Fibroblast of pulmonary artery (primary cell): ENCODE measurements at places on chromosomes 7 and 10.

GRCh38 chr7:5237286-5237685, 45.5 kb upstream of the SLC29A4 start:
- peak; percentile 57 for DNase-seq

DNA sequence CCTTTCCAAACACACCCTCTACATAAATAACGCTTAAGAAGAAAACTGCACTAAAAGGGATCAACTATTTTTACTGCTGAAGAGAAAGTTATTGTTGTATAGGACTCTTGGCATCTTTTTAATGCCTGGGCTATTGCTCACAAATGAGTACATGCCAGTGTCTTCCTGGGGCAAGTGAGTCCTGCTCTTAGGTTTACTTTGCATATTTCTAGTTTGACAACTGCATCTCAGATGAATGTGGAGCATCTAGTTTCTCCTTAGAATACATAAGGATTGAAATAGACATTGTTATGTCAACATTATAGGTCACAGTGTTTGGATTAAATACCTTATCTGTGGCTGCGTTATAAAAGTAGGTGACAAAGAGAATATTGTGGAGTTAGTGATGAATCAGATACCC, 44.5 kb downstream of the PSMC2 start:
- no peak for DNase-seq

GRCh38 chr7:21185653-21186265, 242.1 kb upstream of the SP4 start:
- no peak for DNase-seq

- DNase-seq = no peak
Observed at GRCh38 chr7:22262538-22262937, 94.4 kb downstream of the RAPGEF5 start.

DNA sequence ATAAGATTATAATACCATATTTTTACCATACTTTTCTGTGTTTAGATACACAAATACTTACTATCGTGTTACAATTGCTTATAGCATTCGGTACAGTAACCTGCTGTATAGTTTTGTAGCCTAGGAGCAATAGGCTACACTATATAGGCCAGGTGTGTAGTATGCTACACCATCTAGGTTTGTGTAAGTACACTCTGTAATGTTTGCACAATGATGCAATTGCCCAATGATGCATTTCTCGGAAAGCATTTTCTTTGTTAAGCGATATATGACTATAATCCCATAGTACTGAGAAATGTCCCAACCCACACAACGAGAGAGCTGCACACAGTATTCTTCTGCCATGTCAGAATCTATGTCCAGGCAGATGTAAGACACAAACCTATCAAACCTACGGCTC, 160.0 kb downstream of the NEBL start:
- no peak for DNase-seq
